ENCODE measurements at places on chromosomes 3 and 15.
A peak's percentile ranks its signal among the peaks of the same experiment; 100 is the strongest.

DNA sequence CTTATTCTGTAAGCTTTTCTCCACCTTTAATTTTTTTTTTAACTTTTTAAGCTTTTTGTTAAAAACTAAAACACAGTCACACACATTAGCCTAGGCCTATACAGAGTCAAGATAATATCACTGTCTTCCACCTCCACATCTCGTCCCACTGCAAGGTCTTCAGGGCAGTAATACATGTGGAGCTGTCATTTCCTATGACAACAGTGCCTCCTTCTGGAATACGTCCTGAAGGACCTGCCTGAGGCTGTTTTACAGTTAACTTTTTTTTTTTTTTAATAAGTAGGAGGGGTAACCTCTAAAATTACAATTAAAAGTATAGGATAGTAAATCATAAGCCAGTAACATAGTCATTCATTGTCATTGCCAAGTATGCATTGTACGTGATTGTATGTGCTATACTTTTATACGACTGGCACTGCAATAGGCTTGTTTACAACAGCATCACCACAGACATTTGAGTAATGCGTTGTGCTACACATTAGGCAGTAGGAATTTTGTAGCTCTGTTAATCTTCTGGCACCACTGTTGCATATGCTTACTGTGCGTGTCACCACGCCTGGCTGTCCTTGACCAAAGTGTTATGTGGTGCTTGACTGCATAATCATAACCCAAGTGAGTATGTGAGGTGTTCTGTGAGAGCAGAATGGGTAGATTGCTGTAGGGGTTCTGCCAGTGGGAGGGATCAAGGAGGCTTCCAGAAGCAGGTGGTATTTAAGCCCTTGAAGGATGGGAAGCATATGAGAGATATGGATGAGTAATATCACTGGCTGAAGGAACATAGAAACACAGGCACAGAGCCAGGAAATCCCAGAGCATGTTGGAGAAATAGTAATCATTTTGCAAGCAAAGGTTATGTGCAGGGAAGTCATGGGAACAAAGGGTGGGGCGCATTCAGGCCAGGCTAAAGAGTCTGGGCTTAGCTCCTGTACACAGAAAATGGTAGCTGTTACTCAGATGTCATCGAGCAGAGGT, 18.3 kb downstream of the FBXO22 start:
- no peak for DNase-seq

- DNase-seq: no peak
Observed at GRCh38 chr3:51075221-51075775, 309.8 kb upstream of the MANF start.

- DNase-seq: no peak
Observed at GRCh38 chr3:105906345-105906744, 37.5 kb upstream of the CBLB start.

DNA sequence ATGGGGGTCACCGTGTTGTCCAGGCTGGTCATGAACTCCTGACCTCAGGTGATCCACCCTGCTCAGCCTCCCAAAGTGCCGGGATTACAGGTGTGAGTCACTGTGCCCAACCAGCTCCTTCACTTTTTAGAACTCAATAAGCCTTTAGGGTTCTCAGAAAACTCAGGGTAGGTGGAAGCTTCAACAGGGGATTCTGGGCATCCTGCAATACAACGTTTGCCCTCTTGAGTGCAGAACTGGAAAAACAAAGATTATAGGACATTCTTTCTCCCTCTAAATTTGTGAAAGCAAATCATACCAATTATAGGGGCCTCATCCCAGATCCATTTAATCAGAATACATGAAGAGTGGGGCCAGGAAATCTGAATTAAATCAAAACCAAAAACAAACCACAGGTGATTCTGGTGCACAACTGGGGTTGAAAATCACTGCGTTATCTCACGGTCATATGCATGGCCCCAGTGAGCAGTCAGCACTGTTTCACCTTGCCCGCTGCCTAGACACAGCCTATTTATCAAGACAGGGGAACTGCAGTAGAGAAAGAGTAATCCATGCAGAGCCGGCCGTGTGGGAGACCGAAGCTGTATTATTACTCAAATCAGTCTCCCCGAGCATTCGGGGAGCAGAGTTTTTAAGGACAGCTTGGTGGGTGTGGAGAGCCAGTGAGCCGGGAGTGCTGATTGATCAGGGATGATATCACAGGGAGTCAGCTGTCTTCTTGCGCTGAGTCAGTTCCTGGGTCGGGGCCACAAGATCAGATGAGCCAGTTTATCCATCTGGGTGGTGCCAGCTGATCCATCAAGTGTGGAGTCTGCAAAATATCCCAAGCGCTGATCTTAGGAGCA, 58.4 kb downstream of the TMEM44 start:
- no peak for DNase-seq

DNA sequence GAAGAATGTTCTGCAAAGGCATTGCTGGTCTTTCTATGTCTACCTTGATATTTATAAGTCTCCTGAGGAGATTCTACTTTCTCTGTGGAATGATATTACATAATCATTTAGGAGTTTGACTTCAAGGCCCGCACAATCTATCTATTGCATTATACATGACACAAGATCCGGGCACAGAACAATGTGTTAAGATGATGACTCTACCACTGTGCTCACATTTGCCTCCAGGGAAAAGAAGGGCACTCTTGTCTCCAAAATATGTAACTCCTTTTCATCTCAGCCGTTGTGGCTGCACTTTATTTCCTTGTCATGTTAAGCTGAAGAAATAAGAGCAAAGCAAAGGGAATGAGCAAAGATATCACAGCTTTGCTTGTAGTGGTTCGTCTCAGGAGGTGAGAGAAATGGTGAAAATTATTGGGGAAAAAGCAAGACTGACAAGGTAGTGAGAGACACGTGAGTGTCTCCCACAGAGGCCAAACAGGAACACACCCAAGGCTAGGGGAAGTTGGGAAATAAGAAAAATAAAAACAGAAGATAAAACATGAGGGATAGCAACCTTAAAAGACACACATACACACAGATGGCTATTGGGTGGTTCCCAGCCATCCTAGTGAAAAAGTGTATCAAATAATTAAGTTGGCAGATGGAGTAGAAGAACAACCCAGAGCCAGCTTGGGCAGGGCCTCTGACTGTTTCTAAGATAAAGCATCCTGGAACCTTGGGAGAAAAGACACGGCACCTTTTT, 184.3 kb downstream of the P3H2 start:
- no peak for DNase-seq

DNA sequence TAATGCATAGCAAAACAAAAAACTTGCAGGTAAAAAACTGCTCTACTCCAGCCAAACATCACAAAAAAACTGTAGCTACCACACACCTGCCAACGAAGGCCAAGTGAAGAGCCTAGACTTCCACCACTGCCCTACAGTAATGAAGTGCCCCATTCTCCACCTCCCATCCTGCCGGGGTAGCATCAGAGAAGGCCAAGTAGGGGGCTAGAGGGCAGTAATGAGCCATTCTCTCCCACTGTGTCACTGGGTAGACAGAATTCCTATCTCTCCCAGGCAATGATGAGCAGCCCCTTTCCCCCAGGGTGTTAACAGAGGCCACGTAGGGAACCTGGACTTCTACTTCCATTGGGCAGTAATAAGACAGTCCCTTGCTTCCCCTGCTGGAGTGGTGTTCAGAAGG, 9.5 kb downstream of the SEC22C start:
- DNase-seq: no peak

GRCh38 chr3:194540274-194540905, 53.6 kb upstream of the ATP13A3 start:
- no peak for DNase-seq

- DNase-seq: no peak
Observed at GRCh38 chr3:72149645-72150300, 364.8 kb upstream of the PROK2 start.

DNA sequence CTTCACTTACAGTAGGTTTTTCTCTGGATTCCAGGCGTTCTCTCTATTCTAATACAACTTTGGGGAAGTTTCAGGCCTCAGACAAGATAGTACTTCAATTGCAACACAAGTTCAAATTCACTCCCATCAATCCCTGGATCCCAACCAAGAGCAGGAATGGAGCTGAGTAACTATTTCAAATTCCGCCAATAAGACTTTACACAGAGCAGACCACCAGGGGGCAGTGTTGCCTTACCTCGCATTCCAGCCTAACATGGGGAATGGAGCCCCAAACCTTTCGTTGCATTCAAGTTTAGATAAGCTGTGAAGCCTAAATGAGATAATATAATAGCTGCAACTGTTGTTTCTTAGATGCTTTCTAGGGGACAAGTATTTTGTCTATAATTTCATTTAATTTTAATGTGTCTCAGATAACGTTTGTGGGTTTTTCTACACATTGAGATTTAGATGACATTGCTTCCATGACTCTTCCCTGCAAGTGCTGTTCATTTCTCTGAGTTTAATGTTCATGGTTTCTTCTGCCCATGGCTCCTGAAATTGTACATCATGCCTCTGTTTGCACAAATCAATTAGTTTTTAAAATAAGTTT, 186.7 kb downstream of the NSUN3 start:
- peak; percentile 43 for DNase-seq

DNA sequence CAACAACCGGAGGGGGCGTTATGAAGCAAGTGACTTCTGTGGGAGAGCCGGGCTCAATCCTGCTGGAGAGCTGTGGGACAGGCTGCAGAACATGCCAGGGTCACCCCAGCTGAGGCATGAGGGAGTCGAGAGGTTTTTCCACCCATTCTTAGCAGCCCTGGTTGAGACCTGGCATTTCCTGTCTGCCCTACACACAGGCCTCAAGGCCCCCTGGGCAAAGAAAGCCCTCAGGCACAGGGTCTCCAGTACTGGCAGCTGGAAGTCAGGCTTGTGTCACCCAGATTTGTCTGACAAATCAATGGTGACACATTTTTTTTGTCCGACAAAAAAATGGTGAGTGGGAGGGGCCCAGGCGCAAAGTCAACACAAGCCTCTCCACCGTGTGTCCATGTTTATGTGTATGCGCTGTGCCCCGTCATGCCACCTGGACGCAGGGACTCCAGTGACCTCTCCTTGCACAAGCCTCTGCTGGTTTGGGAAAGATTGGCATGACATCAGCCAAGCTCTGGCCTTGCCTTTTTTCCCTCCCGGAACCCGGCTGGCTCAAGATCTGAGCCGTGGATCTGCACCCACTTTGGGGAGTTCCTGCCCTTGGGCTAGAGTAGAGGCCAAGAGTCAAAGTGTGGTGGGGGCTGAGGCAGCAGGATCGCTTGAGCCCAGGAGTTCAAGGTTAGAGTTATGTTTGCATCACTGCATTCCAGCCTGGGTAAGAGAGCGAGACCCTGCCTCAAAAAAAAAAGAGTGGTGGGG, 20.8 kb upstream of the ALAS1 start:
- DNase-seq: no peak

DNA sequence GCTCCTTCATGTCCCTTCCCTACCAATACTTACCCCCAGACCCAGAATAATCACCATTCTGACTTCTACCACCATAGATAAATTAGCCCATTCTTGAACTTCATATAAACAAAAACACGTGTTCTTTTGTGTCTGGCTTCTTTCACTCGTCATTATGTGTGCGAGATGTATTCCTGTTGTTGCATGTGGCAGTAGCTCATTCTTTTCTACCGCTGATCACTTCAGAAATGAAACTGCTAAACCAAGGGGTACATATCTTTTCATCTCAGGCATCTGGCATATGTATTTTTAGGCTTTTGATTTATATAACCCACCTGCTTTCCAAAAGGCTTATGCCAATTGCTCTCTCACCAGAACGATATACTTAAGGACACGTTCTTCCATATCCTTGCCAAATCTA, 13.8 kb upstream of the SCG3 start:
- no peak for DNase-seq

DNA sequence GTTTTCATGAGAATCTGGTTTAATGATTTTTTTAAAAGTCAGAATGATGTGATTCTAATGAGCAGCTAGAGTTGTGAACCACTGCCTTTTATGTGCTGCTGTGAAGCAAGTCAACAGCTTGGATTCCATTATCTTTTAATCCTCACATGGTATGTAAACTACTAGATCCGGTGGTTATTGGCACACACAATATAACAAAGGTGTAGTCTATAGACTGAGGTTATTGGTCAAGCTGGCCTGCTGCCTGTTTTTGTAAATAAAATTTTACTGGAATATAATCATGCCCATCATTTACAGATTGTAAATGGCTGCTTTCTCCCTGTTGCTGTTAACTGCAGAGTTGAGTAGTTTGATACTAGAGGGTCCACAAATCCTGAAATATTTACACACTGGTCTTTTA, 103.1 kb downstream of the OTOL1 start:
- DNase-seq: no peak

- no peak for DNase-seq
Observed at GRCh38 chr3:78046566-78046965, 1006.7 kb downstream of the ROBO2 start.

DNA sequence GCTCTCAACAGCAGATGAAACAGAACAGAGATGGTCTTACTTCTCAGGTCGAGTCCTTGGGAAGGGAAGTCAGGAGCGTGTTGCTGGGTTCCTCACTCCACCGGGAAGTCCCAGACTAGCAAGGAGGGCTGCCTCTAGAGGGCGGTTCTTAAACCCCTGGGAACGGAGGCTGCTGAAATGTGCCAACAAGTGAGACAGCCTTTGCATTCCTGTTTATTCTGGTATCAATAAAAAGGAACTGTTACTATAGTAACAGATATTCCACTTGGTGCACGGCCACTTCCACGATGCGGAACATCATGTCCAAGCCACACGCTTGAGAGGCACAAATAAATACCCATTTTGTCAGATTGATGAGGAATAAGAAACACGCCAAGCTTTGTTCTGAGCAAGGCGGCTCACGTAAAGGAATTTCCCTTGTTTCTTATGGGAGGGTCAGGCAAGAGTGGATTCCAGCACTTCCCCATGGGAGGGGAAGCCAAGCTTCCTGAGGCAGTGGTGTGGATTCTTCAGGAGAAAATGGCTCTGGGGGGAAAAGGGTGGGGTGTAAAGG, at the start of gene FAM107A:
Gene FAM107A (minus strand): TSS at position 123 of the 553 bp plus-strand sequence. CDS start 7,531 bp downstream, outside the sequence.
- no peak for DNase-seq

GRCh38 chr3:170528726-170529125, 57.1 kb downstream of the SLC7A14 start:
- no peak for DNase-seq

GRCh38 chr3:159030138-159030670, 228.3 kb downstream of the MFSD1 start:
- DNase-seq: no peak

GRCh38 chr15:40591389-40591788, 2.7 kb upstream of the KNL1 start:
- no peak for DNase-seq

DNA sequence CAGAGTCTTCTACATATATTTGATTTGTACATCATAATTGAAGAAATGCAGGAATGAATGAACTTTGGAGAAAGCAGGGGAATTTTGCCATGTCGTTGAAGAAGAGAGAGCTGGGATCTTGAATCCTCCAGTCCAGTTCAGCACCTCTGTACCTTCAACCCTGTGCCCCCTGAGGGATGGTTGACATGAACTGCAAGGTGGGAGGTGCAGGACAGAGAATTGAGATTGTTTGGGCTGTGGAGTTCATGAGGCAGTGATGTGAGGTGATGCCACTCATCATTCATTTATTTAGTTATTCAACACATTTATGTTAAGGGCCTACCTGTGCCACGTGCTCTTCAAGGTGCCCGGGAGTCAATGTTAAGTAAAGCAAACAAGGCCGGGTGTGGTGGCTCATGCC, 104.6 kb downstream of the ARNT2 start:
- DNase-seq: no peak
